Activated CD4-positive, CD25-positive, alpha-beta regulatory T cell treated with anti-CD3 and anti-CD28 coated beads, Interleukin-2, amount 50 U/mL, for 16 hours (primary cell): ENCODE measurements at places on chromosomes 7 and 10.

- DNase-seq, result no peak
Measured at GRCh38 chr10:45502458-45502857, 128.4 kb downstream of the ALOX5 start.

DNA sequence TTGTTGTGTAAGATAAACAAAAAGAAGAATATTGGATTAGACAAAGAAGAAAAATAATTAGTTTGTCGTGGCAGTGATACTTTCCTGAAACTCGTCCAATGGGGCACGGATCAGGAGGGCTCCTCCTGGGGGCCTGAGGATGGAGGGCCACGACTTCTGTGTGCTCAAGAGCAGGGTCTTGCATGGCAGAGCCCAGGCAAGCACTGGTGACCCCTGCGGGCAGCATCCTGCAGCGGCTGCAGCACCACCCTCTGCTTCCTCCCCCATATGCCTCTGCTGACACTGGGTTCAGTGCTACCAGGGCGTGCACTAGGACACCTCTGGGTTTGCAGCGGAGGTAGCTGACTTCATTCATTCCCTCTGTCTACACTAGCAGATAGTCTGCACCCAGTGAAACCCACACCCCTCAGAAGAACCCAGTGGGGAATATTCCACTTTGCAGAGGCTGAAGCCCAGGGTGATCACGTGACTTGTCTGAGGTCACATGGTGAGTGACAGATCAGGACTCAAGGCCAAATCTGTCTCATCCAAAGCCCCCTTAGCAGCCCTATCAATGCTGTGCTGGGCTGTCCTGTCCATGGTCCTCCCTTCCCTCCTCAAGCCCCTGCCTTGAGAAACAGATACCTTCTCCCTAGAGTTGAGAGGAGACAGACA, 375.5 kb downstream of the TCERG1L start:
- no peak for DNase-seq

DNA sequence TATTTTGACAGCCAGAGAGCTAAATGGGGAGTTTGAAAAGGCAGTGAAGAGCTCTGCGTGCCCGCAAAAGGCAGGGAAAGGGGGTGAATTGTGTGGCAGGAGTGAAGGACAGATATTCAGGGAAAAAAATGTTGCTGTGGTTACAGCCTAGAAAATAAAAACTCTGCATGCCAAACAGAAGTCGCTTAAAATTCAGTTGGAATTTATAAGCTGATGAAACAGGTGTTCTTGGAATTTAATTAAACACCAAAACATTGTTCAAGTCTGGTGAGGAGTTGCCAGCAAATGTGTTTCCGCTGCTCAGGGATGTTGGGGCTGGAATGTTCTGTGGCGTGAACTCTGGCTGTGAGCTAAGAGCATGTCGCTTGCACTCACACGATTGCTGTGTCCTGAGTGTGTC, 169.3 kb downstream of the ADRA2A start:
- DNase-seq, result no peak

GRCh38 chr10:69716711-69717560, 84.8 kb upstream of the COL13A1 start:
- peak; percentile 23 for DNase-seq

DNA sequence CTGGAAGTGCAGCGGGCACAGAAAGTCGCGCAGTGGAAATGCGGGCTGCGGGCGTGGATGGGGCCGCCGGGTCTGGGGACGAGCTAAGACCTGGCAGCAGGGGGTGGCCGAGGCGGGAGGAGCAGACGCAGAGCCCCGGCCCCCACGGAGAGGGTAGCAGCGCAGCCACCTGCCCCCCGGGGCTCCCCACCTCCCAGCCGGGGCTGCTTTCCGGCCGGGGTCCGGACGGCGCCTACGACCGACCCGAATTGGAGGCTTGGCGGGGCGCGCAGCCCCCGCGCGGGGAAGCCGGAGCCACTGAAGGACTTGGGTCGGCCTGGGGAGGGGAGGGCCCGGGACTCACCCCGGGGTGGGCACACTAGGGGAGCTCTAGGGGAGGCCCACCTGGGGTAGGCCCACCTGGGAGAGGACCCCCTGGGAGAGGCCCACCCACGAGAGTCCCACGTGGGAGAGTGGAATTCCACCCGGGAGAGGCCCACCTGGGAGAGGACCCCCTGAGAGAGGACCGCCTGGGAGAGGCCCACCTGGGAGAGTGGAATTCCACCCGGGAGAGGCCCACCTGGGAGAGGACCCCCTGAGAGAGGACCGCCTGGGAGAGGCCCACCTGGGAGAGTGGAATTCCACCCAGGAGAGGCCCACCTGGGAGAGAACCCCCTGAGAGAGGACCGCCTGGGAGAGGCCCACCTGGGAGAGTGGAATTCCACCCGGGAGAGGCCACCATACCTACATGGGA, 854 bp upstream of the CFAP46 start:
- no peak for DNase-seq

- no peak for DNase-seq
Measured at GRCh38 chr7:122485856-122486255, 181.3 kb upstream of the FEZF1 start.
